ENCODE measurements at places on chromosomes 12 and 14.
A peak's percentile ranks its signal among the peaks of the same experiment; 100 is the strongest.

DNA sequence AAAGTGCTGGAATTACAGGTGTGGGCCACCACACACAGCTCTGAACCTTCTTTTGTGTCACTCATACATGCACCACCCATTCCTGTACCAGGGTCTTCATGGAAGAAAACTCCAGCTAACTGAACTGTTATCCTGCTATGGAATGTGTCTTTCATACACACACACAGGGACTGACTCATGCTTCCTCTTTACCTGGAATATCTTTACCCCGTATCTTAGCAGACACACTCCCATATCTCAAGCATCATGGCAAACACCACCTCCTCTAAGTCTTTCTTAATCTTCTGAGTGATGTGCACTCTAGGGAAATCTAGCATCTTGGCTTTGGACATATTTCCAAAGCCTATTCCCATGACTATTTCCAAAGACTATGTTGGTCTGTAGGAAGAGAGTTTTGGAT is 35.0 kb upstream of the DTX1 start:
- DNase-seq = no peak

DNA sequence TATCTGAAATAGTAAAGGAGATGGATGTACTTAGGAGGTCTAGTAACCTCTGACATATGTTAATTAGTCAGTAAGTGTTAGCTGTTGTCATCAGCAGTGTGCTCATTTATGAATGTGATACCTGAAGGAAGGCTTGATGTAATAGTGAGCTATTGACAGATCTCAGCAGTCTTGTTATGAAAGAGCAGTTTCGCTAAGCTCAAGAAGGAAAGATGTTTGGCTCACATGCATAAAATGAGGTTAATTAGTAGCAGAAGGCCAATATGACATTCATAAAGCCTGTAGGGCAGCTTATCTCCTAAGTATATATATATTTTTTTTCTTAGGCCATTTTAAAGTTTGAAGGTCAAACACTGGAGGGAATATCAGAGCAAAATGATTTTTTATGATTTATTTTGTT is 2.8 kb downstream of the FAM234B start:
- DNase-seq = no peak

DNA sequence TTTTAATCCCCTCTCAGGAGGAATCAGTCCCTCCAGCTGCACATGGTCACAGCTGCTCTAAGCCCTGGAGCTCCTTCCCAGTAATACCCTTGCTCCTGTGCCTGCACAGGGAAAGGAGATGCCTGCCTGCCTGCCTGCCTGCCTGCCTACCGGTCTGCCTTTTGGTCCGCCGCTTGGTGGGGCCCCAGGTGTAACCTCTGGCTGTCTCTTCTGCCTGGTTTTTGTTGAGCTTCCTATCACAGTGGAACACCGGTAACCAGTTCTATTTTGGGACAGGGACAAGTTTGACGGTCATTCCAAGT is 99.8 kb downstream of the DAD1 start:
- DNase-seq = no peak

GRCh38 chr14:46999661-47000060 is 348.1 kb upstream of the RPL10L start:
- DNase-seq = no peak

DNA sequence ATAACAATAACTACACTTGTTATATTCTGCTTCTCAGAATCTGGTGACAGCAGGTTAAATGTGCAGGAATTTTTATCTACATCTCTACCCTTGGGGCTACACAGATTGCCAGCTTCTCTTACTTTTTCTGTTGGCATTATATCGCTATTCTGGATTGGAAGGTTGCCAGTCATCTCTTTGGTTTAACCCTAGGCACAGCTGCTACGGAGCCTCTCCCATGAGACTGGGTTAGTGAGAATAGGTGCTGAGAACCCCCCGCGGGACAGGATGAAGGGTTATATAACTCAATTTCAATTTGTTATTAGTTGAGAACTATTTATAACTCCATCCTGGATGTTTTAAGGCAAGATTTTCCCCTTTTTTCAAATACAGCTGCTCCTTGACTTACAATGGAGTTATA is 73.1 kb downstream of the ACADS start:
- no peak for DNase-seq

GRCh38 chr14:56049536-56049935 is 68.7 kb upstream of the PELI2 start:
- DNase-seq = no peak

GRCh38 chr12:52691076-52691840 is 11.1 kb upstream of the KRT1 start:
- peak; percentile 36 for DNase-seq

Measured in activated T-helper 1 cell treated with Interleukin-2 at 50 U/mL for 16 hours (primary cell).